GM12891 (cell line): ENCODE measurements at places on chromosomes 2 and 18.

DNA sequence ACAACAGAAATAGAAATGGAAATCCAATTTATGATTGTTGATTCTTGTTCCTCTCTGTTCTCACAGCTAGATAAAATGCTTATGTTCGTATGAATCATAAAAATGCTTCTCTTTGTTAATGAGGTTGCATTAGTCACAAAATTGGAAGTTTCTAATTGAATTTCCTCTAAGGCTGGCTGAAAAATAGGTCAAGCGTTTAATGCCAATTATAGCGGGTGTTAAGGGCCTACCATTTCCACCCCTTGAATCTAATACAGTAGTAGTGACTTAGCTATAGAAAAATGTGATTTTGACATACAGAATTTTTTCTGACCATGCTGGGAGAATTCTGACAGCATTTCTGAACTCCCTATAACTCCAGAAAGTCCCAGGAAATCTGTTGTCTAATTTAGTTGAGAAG lies 107.1 kb downstream of the TTN start:
- DNase-seq, result no peak

- DNase-seq, result no peak
These were observed 325.6 kb downstream of the HRH4 start for GRCh38 chr18:24786027-24786426.

- DNase-seq, result no peak
These were observed 76.2 kb upstream of the CHRNA1 start for GRCh38 chr2:174840436-174840835.

GRCh38 chr2:191363267-191363666 lies 118.1 kb downstream of the MYO1B start:
- DNase-seq, result no peak

GRCh38 chr2:74872389-74872836 lies 38.5 kb downstream of the HK2 start:
- DNase-seq, result no peak

GRCh38 chr18:9025091-9025838 lies 77.2 kb upstream of the NDUFV2 start:
- DNase-seq, result no peak

DNA sequence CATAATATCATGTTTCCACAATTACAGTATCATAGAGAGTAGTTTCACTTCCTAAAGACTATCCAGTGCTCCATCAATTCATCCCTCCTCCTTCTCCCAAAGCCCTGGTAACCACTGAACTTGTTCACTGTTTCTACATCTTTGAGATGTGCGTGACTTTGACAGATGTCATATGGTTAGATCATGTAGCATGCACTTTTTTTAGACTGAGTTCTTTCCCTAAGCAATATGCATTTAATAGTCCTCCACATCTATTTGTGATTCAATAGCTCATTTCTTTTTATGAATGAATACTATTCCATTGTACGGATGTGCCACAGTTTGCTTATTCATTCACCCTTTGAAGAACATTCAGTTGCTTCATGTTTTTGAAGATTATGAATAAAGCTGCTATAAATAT lies 560.4 kb upstream of the LRRTM4 start:
- no peak for DNase-seq

DNA sequence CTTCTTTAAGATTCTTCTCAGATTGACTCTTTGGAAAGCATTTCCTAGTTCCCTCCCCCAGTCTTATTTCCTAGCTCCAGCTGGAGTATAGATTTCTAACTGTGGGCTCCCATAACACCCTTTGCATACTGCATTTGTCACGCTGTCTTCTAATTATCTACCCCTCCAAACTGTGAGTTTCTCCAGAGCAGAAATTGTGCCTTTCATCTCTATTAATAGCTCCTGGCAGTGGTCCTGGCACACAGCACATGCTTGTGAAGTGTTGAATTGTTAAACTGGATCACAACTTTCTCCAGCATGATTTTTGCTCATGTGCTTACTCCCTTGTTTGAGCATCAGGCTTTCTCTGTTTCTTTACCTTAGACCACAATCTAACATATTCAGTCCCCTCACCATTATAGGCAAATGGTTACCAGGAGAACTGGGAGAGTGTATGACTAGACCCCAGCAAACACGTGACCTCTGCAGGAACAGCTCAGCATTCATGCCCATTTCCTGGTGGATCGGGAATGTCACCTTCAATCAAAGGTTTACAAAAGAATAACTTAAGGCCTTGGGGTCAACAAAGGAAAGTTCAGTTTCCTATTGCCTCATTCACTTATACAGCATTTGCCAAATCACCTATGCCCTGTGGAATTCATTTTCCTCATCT lies 175.7 kb upstream of the TANK start:
- no peak for DNase-seq

- DNase-seq, result no peak
These were observed 79.8 kb upstream of the SMAD2 start for GRCh38 chr18:48010264-48010663.

DNA sequence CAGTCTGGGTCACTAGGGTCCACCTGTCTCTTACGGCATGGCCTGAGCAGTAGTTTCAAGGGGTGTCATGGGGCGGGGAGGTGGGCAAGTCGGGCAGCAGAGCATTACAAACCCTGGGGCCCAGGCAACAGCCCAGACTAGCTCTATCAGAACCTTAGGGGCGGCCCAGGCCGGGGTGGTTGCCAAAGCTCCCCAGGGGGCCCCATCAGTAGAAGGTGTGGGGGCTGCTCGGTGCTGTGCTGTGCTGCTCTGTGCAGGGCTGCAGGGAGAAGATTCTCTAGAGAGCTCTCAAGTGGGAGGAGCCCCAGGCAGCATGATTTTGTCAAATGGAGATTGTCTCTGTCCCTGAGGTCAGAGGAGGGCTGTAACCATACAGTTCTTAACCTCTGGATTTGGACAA lies 36.4 kb upstream of the SLC14A1 start:
- no peak for DNase-seq

DNA sequence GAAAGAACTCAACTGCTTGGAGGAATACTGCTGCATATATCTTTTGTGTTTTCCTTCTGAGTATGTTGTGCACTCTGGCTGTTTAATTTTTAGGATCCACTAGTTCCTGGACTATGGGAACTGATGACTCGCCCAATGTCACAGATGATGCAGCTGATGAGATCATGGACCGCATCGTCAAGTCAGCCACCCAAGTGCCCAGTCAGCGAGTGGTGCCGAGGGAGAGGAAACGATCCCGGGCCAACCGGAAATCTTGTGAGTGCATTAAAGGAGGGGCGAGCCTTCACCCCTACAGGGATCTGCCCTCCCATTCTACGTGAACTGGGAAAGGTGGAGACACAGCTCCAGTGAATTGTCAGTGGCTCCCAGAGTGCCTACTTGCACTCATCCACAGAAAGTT lies 59.6 kb downstream of the TPGS2 start:
- DNase-seq, result no peak

- DNase-seq, result no peak
These were observed 121.3 kb upstream of the BOD1L2 start for GRCh38 chr18:57025540-57025939.

GRCh38 chr2:9802576-9802993 lies 40.7 kb upstream of the TAF1B start:
- no peak for DNase-seq

- no peak for DNase-seq
These were observed 55.9 kb upstream of the APCDD1 start for GRCh38 chr18:10398571-10398970.

- no peak for DNase-seq
These were observed 19.5 kb downstream of the BCL2 start for GRCh38 chr18:63299837-63300745.

- DNase-seq, result no peak
These were observed 26.2 kb downstream of the ADI1 start for GRCh38 chr2:3492951-3493614.
